Neural progenitor cell (in vitro differentiated cells): ENCODE measurements at places on chromosomes 5 and 9. TPM values are rescaled to one million over a fixed set of nuclear protein-coding genes. Genes with fewer than 3 reads are reported as not detected.

SPATA6L gene
- total RNA-seq, result 0.99 TPM in 1 of 2 replicates, not detected in the other

CCDC152 gene
- 11.8 and 23.9 TPM in 2 replicates for total RNA-seq

PDE8B gene
- total RNA-seq, result 1.2 and 4.3 TPM in 2 replicates

SH3TC2 gene
- 0.12 and 0.69 TPM in 2 replicates for total RNA-seq

CCDC183 gene
- 0.84 and 2.1 TPM in 2 replicates for total RNA-seq

C5orf58 gene
- total RNA-seq, result not detected in 2 replicates

DNA sequence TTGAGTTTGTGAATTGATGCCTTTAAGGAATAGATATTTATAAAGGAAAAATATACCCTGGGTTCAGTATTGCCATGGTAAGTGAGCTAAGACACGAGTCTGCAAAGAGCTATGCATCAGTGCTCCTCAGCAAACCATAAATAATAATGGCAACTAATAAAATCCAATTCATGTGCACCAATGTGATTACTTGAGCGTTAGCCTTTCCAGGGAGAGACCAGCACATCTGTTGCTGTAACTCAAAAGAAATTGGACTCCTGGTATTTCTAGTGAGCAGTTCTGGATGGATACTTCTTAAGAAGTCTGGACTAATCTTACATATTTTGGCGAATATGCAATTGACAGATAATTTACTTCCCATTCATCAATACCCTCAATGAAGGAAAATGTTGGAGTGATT, 373.3 kb downstream of the ARHGEF28 start:
- no peak for DNase-seq

GRCh38 chr5:123044926-123045617, 8.5 kb upstream of the PPIC start:
- no peak for DNase-seq

GRCh38 chr9:90579181-90579580, 63.4 kb downstream of the DIRAS2 start:
- DNase-seq, result no peak

GRCh38 chr5:165014439-165014838, 1509.0 kb downstream of the MAT2B start:
- no peak for DNase-seq

- no peak for DNase-seq
Measured at GRCh38 chr9:121230256-121230655, 28.6 kb upstream of the RAB14 start.

DNA sequence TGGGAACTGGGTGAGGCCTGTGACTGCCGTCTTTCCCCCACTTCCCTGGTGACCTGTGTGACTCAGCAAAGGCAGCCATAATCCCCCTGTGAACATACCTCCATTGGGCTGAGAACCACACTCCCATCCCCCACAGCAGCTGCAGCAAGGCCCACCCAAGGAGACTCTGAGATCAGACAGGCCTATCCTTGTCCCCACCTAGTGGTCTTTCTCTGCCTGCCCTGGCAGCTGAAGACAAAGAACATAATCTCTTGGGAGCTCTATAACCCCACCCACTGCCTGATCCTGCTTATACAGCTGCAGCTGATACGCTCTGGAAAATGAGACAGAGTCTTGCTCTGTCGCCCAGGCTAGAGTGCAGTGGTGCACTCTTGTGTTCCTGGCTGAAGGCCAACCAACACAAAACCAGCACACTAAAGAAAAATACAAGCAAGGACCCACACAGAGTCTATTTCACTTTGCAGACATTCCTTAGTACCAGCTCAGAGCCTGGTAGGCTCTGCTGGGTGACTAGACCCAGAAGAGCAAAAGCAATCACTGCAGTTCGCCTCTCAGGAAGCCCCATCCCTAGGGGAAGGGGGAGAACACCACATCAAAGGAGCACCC, 106.7 kb downstream of the MCTP1 start:
- peak; percentile 94 for DNase-seq

DNA sequence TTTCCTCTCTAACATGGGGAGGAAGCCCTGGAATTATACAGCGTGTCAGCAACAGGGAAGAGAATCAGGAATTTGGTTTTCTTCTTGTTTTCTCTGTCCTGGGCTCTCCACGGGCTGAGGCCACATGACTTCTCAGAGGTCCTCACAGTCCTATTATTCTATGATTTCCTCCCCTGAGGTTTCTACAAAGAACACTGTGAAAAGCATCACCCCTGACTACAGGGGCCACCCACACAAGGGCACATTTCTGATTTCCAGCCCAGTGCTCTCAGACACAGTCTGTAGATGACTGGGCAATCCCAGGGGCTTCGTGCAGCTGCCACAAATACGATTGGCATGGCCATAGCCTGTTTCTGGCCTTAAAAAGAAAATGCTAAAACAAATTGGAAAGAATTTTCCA, 284.9 kb downstream of the CEMIP2 start:
- peak; percentile 11 for DNase-seq

GRCh38 chr9:108885643-108886348, 23.7 kb downstream of the ACTL7A start:
- DNase-seq, result no peak

DNA sequence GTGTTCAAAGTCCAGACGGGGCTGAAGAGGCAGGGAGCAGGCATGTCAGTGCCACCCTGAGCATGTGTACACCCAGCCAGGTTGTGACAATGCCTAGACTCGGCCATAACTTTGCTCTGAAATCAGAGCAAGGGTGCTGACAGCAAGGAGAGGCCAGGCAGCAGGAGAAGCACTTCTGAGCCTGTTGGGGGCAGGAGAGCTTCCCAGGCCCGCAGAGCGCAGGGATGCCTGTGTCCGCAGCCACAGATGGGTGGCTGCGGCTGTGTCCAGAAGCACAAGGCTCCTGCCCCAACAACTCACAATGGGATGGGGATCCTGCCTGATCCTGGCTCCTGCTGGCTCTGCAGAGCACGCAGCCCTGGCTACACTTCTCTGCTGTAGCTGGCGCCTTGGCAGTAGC, 373.9 kb downstream of the CHSY3 start:
- DNase-seq, result peak; percentile 13

DNA sequence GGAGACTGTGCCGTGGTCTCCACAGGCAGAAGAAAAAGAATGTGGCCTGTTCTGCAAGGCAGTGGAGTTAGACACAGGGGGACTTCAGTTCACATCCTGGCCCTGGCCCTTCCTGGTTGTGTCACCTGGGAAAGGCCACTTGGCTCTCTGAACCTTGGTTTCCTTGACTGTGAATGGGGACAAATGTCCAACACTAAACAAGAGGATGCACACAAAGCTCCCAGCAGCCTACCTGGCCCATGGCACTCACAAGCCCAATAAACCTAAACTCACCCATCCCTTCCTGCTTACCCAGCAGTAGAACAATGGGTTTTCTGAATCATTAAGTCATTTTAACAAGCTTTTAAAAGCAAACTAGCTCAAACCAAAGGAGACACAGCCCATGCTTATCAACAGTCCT, 103.9 kb downstream of the FRMD3 start:
- no peak for DNase-seq

DNA sequence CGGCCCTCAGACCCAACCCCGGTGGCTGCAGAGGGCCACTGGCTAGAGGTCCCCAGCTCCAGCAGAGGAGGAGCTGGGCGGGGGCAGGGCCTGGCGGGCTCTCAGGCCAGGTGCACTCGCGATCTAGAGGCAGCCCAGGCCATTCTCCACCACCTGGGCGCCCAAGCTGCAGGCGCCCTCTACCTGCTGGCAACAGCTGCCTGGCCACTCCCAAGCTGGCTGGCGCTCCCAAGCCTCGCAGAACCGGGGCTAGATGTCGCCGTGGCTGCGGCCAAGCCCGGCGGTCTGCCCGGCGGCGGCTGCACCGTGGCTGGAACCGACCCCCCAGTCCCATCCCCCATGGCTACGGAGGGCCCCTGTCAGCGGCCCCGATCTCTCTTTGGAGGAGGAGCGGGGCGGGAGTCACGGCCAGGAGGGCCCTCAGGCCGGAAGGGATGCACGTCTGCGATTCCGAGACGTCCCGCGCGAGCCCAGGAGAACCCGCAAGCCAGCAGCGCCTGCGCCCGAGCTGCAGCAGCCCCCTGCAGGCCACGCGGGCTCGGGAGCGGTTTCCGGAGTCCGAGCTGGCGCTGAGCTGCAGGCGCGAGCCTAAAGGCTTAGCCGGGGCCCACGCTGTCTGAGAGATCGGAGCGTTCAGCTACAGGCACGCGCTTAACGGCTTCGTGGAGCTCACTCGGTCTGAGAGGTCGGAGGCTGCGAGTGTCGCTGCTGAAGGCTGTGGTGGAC, 44.3 kb upstream of the BICD2 start:
- DNase-seq, result peak; percentile 92

- DNase-seq, result no peak
Measured at GRCh38 chr9:132383462-132383883, 23.2 kb downstream of the TTF1 start.

- DNase-seq, result no peak
Measured at GRCh38 chr5:111478898-111479297, 33.4 kb downstream of the STARD4 start.

- no peak for DNase-seq
Measured at GRCh38 chr9:130192382-130192999, 20.3 kb downstream of the NCS1 start.

DNA sequence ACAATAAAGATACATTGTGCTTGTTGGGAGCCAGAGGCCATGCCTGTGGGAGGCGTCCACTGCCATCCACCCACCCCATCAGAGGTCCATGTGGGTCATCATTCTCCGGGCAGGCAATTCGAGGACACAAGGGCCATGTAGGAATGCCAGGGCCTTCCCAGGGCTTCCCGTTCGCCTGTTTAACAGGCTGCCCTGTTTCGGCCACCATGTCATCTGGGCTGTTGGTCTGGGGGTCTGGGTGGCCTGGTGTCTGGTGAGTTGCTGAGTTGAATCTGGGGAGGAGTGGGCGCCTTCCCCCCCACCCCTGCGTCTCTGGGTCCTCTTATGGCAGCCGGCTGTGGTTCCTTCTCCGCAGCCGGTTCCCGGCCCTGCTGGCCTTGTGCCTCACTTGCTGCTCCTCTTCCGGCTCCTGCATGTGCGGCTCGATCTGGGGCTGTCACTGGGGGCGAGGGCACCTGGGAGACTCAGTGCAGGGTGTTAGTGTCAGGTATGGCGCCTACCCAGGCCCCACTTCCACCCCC, 117.4 kb downstream of the WNK2 start:
- DNase-seq, result no peak

DNA sequence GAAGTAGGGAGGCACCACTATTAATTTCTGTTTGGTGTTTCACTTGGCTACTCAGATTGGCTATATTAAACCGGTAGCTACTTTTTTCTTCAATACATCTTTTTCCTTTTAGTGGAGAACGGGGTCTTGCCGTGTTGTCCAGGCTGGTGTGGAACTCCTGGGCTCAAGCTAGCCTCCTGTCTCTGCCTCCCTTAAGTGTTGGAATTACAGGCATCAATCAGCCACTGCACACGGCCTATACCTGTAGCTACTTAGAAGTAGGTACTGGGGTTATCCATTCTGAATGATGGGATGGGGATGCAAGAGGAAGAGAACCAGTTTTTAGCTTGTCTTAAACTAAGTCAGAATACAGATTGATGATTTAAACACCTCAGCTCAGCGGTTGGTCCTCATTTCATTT, 1.7 kb downstream of the UBE2D2 start:
- no peak for DNase-seq

DNA sequence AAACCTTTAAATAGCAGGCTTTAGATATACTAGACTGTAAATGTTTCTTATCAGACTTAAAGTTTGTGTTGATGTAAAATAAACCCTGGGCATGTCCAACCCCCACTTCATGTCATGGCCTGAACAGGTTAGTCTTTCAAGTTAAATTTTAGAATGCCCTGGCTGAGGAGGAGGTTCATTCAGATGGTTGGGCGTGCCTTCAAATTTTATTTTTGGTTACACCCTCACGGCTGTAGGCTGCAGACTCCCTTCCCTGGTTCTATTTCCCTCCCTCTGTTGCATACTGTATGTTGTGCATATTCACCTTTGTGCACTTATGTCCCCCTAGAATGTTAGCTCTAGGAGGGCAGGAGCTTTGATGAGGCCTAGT, 5.3 kb upstream of the BICD2 start:
- DNase-seq, result no peak

DNA sequence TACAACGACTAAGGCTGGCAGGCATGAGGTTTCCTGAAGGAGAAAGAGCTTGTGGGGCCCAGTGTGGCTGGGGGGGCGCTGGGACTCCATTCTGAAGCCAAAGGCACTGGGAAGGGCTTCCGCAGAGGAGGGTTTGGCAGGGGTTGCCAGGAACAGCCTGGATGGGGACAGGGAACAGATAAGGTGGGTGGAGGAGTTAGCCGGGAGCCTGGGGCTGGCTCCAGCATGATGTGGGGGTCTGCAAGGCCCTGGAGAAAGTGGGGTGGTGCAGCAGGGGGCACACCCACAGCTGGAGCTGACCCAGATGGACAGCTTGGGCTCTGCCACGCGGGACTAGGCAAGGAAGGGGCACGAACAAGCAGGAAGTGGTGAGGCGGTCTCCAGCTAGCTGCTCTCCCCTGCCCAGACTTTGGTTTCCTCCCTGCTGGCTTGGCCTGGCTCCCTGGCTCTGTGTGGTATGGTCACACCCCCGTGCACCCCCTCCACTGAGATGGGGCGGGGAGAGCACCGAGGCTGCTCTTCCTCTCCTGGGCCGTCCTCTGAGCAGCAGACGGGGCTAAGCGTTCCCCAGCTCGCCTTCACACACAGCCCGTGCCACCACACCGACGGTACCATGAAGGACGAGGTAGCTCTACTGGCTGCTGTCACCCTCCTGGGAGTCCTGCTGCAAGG, at the start of gene LTC4S:
LTC4S (plus strand) TSS at position 519 of the 672 bp plus-strand sequence; CDS start at position 614, 95 bp downstream.
- DNase-seq, result no peak

DNA sequence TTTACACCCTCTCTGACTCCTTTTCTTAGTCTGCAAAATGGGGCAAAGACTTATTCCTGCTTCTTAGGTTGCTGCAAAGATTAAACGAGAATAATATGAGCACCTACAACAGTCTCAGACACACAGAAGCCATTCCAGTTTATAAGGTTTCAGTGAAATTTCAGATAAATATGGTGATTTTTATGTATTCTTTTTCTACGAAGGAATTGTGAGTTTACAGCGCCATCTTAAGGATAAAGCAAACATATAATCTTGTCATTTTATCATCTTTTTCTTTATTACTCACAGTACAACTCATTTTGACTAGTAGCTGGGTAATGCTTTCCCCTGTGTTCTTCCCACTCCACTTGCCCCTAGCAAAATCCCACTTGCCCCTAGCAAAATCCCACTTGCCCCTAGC, 29.2 kb upstream of the SMC5 start:
- no peak for DNase-seq

DNA sequence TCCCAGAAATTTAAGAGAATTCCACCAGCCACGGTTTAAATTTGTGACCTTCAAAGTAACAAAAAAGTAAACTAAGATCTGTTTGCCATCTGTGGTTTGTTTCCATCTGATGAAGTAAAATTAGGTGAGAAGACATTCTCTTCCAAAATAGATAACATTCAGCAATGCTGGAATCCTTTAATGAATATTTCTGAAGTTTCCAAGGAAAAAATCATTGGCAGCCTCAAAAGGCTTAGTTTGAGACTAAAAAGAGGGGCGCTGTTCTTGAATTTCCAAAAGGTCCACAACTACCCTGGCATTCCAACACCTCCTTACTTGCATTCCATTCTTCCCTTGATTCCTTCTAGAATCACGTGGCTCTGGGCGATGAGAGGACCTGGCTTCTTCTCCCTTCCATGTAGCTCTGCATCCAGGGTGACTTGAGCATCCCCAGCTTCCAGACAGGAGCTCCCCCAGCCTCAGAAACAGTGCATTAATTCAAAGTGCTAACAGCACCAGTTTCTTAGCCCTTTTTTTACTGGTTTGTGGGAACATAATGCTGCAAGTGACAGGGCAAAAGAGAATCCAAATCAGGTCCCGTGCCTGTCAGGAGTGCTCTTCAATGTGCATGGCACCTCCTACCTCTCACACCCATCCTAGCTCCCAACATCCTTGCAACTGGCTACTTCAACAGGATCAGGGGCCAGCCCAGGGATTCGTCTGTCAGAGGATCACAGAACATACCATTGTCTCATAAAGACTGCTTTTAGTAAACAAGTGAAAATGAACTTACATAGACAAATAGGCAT, 191.5 kb upstream of the S1PR3 start:
- DNase-seq, result no peak
